ENCODE measurements at places on chromosomes 7 and 10.
A peak's percentile ranks its signal among the peaks of the same experiment; 100 is the strongest.

DNA sequence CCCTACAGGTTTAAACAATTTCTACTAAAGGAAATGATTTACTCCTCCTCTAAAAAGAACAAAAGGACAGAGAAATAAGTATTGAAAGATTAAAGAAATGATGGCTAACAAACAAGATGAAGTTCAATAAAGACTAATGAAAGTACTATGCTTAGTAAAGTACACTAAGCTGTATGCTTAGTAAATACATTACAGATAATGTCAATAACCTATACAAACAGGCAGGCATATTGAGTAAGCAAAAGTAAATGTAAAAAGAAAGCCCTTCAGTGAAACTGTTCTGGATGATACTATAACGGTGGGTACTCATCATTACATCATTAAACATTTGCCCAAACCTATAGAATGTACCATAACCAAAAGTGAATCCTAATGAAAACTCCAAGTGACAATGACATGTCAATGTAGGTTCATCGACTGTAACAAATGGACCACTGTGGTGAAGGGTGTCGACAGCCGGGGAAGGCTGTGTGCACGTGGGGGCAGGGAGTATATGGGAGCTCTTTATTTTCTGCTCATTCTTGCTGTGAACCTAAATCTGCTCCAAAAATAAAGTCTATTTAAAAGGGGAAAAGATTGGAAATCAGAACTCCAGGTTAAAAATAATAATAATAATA lies 34.0 kb downstream of the CYTH3 start:
- no peak for DNase-seq

DNA sequence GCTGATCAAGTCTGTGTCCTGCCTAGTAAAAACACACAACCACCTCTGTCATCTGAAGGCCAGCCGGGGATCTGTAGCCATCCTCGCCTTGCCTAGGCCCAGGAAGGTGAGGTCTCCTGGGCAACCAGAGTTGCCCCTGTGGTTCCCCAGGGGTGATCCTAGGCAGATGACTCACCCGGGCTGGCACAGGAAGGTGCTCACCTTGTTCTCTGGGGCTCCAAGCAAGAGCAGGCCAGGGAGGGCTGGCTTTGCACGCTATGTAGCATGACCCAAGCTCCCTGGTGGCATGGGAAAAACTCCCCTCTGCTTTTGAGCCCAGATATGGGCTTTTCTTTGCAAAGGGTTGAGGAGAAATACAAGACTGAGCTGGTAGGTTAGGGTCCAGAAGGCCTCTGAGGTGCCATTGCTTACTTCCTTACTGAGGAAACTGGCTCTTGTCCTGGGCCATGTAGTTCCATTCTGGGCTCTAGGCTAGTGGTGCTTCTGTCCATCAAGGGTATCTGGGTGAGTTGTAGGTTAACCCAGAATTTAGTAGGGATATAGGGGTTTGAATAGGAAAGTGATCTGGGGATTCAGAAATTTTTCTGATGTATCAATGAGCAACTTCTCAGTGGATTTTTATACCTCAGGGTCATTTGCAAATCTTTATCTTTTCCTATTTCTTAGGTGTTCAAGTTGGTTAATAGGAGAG lies 112.0 kb downstream of the NT5C2 start:
- DNase-seq: no peak

- no peak for DNase-seq
Observed at GRCh38 chr7:157012113-157012547, 1.7 kb upstream of the MNX1 start.

DNA sequence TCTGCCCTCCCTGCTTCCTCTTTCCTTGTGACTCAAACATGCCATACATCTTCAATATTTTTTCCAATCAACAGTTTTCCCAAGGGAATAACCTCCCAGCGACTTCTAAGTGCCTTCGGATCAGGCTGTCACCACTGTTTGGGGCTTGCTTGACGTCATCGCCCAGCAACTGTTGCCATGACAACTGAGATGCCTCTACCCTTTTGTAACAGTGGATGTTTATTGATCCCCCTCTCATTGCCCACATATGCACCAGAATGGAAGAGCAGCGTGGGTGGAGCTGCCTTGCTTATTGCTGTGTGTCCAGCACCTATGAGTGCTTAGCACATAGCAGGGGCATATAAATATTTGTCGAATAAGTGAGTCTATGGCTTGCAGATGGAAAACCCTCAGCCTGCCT lies 14.4 kb downstream of the FFAR4 start:
- no peak for DNase-seq

- DNase-seq: no peak
Observed at GRCh38 chr7:63038987-63039386, 959.7 kb upstream of the ZNF722 start.

DNA sequence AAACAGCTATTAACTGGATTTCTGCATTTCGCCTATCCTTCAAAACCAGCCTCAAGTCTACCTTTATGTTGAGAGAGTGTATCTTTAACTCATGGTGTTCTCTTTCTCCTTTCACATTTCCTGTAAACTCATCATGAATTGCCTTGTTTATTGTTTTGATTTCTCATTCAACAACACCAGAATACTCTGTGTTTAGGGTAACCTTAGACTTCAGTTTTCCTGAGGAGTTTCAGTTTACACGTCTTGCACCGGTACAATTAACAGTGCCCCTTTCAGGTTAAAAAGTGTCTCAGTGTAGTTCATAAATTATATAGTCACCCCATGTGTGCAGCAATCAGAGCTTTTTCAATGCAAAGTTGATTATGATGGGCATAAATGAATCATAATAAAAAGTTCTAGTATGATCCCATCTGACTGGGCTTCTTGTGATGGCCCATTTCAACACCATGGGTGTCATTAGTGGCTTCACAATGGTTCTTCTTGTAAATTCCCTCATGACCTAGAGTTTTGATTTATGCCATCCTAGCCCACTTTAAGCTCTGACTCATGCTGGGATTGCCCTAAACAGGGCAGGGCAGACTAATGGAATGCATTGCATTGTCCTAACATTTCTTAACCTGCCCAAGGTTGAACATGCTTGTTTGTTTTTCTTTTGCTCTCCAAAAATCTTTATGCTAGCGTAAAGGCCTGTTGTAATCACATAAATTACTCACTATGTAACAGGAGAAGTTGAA lies 22.0 kb downstream of the ITGB8 start:
- no peak for DNase-seq

GRCh38 chr10:103193820-103194529 lies 903 bp upstream of the NT5C2 start:
- peak; percentile 74 for DNase-seq

GRCh38 chr10:42637142-42637541 lies 1.2 kb downstream of the ZNF33B start:
- DNase-seq: no peak

- no peak for DNase-seq
Observed at GRCh38 chr7:2713978-2714377, 26.0 kb downstream of the AMZ1 start.

DNA sequence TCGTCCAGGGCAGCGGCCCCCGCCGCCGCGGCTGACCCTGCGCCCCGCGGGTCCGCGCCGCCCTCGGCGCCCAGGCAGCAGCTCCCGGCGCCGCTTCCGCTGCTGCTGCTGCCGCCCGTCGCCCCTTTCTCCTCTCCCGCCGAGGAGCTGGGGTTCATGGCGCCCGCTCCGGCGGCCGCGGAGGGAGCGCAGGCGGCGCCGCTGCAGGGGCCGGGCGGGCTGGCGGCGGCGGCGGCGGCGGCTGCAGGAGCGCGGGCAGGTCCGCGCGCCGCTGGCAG lies 286 bp downstream of the DGKI start:
- no peak for DNase-seq

- DNase-seq: no peak
Observed at GRCh38 chr7:2476776-2477446, 713 bp upstream of the GRIFIN start.

- DNase-seq: no peak
Observed at GRCh38 chr7:28771906-28772622, 186.1 kb downstream of the TRIL start.

DNA sequence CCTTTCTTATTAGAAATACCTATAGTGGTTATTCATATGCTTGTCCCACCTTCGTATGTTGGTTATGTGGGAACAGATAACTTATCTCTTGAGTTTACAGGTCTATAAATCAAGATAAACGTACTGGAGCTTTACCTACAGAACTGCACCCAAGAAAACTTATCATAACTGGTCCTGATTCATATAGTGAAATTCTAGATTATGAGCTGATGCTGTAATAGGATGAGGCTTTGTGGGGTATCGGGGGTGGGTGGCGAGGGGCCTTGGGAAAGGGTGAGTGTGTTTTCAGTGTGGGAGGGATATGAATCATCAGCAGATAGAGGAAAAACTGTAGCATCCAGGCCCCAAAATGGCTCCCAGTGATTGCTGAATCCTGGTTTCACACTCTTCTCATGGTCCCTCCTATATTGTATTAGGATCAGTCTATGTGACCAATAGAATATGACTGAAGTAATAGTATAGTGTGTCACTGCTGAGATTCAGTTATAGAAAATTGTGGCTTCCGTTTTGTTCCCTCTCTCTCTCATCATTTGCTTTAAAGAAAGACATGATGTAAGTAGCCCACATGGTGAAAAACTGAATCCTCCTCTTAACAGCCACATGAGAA lies 706.8 kb upstream of the LRRTM3 start:
- no peak for DNase-seq

- no peak for DNase-seq
Observed at GRCh38 chr10:120782336-120782735, 68.8 kb upstream of the WDR11 start.

- no peak for DNase-seq
Observed at GRCh38 chr7:105712877-105713276, 131.6 kb upstream of the EFCAB10 start.

- no peak for DNase-seq
Observed at GRCh38 chr7:27173956-27174873, at the start of gene HOXA10. Gene HOXA10, minus strand, starts transcription at chr7:27174320. Its CDS starts 14 bp downstream, at chr7:27174306.

GRCh38 chr10:28215930-28216329 lies 86.9 kb downstream of the MPP7 start:
- no peak for DNase-seq

- no peak for DNase-seq
Observed at GRCh38 chr10:4506095-4506494, 319.9 kb upstream of the AKR1E2 start.

DNA sequence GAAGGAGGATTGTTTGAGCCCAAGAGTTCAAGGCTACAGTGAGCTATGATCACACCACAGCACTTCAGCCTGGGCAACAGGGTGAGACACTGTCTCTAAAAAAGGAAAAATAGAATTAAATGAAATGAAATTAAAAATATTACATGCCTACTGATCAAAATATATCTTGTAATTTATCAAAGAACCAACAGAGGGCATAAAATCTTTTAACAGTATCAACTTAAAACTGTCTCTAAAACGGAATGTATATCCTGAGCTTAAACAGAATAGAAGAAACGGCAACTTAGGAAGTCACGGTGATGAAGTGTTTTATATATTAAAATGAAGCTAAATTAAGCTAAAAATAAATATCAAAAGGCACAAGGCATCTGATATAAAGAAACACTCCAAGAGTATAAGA lies 78.8 kb downstream of the MTPAP start:
- no peak for DNase-seq

- no peak for DNase-seq
Observed at GRCh38 chr10:35194471-35194870, 67.8 kb downstream of the CREM start.

- no peak for DNase-seq
Observed at GRCh38 chr10:118638680-118639079, 43.2 kb upstream of the PRLHR start.

- DNase-seq: no peak
Observed at GRCh38 chr10:70777063-70777875, 7.9 kb downstream of the TBATA start.

DNA sequence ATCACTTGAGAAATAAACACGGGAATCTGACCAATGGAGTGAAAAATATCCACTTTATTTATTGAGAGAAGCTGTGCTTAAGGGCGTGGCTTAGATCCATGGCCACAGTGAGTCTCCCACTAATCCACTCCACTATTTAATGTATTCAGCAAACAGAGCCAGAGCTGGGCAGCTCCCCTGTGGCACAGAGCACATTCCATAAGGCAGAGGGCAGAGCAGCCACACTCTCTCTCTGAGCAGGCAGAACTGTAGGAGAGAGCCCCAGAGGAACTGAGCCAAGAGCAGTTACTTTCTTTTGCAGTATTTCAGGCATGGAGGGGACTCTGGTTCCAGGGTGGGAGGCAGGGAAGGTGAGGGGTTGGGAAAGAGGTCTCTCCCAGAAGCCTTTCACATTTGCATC lies 106.0 kb downstream of the GALNT17 start:
- DNase-seq: no peak

DNA sequence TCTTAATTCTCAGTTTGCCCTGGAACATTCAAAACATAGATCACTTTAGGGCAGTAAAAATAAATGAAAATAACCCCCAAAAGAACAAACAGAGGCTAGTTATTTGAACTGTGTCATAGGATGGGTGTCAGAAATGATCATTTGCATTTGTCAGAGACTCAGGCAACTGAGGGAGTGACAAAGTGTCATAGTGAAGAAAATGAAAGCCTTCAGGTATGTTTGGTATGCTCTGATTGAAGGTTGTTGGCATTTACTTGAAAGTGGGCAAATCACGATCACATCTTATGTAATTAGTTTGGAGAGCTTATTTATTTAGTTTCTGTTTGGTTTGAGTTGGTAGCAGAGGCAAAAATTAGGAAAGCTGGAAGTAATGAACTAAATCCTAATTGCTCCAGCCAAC lies 880.9 kb downstream of the ANKRD7 start:
- no peak for DNase-seq

DNA sequence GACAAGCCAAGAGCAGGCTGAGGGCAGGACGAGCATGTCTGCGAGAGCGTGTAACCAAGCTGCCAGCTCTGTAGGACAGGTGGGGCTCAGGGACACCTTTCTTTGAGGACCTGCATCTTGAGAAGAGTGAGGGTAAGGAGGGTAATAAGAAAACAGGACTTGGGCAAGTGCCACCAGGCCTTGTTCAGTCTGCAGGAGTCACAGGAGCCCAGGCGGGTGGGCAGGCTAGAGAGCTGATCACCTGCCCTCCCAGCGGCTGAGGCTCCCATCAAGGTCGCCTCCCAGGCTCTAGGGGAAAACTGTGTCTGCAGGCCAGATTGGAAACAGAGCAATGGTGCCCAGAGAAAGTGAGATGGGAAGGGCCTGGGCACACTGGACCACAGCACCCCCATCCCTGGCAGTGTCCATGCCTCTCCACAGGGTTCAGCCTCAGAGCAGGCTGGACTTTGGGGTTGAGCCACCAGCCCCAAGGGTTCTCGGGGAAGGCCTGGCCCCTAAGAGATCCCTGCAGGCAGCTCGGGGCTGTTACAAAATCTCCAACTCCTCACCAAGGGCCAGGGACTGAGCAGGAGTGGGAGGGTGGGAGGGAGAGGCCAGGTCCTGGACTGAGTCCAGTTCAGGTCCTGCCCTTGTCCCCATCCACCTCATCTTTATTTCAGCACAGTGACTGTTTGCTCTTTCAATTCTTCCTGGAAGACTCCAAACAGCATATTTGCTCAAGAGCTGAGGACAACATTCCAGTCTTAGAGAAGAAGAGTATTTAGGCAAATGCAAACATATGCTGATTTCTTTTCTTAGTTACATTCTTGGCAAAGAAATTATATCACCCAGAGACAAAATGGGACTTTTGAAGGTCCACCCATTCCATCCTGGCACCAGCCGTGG lies 161.9 kb downstream of the GRID1 start:
- no peak for DNase-seq

Measured in GM12865 (cell line).